ENCODE measurements at places on chromosomes 12 and 14.

DNA sequence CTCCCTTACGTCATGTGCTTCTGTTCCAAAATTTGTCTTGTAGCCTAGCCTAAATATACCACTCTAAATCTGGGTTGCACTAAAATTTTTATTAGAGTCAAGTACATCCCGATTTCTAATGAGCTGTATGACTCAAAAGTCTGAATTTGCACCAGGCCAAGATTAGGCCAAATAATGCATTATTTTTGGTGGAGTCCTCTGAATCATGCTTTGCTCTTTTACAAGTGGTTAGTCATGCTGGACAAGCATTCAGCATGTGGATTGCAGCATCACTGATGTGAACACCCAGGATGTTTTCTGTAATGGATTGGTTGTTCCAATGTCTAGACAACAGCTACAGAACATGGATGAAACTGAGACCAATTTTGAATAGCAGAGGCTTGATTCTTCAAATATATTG lies 23.7 kb downstream of the HEBP1 start:
- no peak for DNase-seq

DNA sequence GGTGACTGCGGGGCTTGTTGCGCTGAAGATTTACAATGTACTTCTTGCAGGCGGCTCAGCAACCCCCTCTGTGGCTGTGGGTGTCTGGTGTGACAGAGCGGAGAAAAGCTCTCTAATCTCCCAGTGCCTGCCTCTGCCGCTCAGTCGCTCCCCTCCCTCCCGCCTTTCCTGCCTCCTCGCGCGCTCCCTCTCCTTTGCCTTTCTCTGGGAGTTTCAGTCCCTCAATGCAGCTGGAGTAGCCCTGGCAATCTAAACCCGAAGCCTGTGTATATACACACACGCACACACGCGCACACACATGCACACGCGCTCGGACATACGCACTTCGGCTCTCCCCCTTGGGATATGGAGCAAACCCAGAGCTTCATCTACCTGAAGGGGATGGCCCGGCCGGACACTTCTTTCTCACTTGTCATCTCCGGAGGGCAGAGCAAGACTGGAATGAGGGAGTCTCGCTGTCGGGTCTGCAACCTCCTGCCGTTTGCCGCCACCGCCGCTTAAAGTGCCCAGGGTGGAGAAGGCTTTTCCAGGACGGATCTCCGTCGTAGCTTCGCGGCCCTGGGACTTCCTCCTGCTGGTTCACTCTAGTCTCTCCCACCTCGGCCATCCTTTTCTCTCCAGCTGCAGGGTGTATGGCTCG lies 599 bp upstream of the TRHDE start:
- DNase-seq: no peak

DNA sequence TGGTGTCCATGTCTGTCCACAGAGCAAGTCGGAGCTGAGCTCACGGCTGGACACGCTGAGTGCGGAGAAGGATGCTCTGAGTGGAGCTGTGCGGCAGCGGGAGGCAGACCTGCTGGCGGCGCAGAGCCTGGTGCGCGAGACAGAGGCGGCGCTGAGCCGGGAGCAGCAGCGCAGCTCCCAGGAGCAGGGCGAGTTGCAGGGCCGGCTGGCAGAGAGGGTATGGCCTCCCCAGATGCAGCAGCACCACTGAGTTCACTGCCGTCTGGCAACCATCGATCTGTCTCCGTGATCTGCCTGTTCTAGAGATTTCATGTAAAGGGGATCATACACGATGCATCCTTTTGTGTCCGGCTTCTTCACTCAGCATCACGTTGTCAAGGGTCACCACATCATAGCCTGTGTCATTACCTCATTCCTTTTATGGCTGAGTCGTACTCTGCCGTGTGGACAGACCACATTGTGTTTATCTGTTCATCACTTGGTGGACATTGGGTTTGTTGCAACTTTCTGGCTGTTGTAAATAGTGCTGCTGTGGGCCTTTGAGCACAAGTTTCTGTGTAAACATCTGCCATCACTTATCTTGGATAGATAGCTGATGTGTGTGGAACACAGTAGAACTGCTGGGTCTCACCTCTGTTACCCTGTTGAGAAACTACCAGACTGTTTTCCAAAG lies 21.9 kb downstream of the HIP1R start:
- DNase-seq: no peak

GRCh38 chr12:79262938-79263337 lies 398.4 kb downstream of the SYT1 start:
- DNase-seq: no peak

DNA sequence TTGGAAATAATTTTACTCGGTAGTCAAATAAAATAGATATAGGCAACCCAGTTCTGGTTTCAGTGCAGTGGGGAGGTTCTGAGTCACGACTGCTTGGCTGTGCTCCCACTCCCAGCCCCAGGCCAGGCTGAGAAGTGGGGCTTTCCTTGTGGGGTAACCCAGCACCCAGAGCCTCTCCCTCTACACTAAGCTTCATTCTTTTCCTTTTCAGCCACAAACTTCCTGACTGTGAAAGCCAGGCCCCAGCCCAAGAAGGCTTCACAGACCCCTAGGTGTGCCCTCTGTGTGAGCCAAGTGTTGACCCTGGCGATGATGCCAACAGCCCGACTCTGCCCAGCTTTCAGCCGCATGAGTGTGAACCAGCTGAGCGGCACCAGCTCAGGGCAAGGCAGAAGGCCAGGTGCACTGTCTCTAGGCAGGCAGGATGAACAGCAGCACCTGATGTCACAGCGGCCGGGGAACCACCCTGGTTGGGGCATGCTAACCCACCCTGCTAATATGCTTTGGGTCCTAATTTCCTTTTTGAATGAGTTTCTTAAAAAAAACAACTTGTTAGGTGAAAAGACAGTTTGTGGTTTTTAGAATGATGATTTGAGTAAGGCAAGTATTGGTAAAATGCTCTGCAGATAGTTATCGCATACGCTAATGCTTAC lies 42.2 kb upstream of the ATP23 start:
- no peak for DNase-seq

DNA sequence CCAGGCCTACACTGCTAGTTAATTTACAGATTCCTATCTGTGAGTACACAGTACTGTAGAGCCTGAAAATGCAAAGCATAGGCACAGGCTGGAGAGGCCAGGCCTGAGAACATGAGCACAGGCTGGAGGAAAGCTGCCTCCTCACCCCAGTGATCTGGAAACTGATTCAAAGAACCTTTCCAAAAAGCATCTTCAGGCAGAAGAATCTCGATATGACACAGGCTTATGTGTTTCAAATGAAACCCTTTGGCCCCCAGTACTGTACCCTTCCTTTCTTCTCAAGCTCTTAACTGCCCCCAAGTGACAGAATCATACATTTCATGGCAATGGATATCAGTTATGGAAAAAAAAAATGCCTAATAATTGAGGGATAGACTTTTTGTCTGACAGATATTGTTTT lies 122.0 kb downstream of the KCNC2 start:
- no peak for DNase-seq

DNA sequence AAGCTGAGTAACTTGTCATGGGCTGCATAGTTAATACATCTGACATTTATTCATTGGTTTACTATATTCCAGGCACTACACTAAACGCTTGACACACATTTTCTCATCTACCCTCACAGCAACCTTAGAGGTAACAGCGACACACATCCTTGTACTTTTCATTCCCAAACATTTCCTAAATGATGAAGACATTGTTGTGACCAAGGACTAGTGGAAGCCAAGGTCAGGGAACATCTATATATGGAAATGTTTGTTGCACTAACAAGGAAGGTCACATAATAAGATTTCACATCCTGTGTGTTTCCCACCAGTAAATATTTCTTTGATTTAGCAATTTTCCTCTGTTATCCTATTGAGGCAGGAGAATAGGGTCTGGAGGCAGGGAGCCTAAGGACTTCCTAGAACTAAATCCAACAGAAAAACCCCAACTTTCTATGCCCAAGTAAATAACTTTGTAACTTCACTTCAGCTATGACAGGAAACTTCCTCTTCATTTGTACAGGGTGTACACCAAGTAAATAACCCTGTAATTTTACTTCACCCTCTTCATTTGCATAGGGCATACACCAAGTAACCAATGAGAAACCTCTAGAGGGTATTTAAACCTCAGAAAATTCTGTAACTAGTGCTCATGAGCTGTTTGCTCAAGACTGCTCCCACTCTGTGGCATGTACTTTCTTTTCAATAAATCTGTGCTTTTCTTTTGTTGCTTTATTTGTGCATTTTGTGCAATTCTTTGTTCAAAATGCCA lies 48.4 kb downstream of the ZNF641 start:
- DNase-seq: no peak

- DNase-seq: no peak
Observed at GRCh38 chr12:79183926-79184325, 319.4 kb downstream of the SYT1 start.

DNA sequence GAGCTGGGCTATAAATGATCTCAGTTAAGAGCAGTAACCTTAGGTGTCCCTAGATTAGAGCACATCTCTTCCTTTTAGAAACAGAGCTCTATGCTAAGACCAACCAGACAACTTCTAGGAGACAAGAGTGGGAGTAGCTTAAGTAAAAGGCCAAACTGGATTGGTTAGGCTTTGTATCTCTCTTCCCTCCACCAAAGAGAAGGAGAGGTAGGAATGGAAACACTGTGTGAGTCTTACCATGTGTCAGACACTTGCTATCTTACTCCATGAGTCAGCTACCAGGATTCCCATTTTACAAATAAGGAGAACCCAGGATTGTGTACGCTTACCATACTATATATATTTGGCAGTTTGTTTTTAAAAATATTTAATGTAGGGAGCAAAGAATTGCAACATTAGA lies 122.9 kb downstream of the PAX9 start:
- no peak for DNase-seq

All from liver (tissue), 10 donors.